CD4-positive, alpha-beta T cell treated with Interleukin-1 beta for 1 hour (primary cell): ENCODE measurements at places on chromosomes 5 and 9.

GRCh38 chr9:76247426-76247825 is 146.8 kb downstream of the RFK start:
- no peak for DNase-seq

- no peak for DNase-seq
Observed at GRCh38 chr5:17400724-17401469, 97.1 kb upstream of the TAF11L2 start.

DNA sequence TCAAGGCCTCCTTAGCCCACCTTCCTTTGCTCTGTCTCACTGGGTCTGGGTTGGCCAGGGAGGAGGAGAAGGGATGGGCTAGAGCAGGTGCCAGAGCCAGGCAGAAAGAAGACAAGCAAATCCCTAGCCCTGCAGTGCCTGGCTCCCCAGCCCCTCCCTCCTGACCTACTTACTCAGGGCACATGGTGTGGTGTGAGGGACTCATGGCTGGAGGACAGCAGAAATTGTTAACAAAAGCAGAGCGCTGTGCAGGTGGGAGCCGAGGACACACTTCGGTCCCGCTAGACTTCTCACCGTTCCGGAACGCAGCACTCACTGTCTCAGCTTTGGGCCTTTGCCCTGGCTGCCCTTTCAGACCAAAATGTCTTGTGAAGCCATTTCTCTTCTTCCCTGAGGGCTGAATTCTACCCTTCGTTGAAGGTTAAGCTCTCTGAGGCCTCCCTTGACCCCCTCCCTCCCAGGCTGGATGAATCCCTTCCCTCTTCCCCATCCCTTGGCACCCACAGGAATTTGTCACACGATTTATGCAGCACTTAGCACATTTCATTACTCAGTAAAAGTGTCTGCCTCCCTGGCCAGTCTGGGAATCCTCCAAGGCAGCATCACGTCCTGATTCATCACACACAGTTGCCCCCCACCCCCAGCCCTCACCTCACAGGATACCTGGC is 263.9 kb upstream of the TRPC7 start:
- DNase-seq, result no peak

GRCh38 chr5:132461569-132462070 is 29.0 kb downstream of the IRF1 start:
- DNase-seq, result no peak

DNA sequence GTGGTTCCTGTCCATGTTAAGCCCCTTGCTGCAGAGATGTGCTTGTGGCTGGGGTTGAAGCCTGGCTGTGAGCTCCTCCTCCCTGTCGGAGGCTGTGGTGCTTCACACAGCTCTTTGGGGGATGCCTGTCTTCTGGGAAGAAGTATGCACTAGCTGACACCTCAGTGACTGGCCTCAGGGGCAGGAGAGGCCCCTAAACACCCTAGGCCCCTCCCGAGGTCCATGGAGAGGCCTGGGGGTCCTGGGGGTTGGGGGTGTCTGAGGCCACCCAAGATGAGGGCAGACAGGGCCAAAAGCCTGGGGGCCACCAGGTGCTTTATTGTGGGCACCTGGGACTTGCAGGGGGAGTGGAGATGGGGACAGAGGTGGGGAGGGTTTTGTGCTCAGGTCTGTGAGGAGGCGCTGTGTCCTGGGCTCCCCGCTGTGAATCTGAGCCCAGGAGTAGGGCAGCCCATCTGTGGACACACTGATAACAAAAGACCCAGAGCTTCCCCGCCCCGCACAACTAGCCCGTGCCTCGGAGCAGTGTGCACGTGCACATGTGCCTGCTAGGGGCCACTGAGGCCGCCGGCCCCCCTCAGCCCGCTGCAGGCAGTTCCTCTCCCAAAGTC is 92.0 kb downstream of the PHF2 start:
- DNase-seq, result no peak

DNA sequence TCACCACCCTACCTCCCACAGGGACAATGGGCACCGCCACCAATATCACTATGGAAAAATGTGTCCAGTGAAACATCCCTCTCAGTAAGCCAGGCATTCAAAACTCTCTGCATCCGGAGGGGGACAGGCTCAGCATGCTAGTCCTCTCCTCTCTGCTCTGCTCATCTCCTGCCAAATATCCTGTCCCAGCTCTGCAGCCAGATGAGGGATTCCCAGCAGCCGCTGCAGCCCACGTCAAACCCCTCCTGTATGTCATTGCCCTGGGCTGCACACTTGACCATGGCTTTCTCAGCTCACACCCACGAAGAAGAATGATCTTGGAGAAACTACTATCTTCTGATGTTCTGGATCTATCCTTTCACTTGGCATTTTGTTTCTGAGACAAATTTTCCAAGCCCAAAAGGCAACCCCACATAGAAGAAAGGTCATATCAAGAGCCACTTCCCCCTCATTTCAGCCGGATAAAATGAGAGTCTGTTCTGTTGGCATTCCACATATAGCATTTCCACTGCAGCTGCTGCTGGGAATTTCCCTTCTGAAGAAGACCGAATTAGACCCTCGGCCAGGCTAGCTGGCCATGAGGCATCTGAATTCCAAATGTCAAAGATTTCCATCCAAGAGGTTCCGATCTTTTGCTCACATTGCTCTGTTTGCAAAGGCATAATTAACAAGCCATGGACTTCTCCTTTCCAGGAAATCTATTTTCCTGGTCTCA is 338.0 kb downstream of the ACTL7B start:
- no peak for DNase-seq

- no peak for DNase-seq
Observed at GRCh38 chr5:149578896-149579295, 2.4 kb upstream of the ARHGEF37 start.

GRCh38 chr5:69010476-69010875 is 83.3 kb upstream of the SLC30A5 start:
- no peak for DNase-seq

DNA sequence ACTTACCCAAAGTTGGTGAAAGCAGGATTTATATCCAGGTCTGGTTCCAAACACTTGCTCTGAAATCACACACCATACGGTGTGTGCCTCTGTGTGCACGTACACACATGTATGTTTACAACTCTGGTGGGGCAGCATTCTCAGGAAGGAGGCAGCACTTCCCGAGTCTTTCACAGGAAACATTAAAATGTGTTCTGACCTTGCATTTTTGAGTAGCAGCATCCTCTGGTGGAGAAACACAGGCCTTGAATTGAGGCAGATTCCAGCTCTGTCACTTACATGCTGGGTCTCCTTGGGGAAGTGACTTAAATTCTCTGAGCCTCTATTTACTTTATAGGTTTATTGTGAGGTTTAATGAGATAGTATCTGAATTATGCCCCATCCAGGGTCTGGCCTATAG is 126.4 kb downstream of the RGS3 start:
- DNase-seq, result peak; percentile 54

DNA sequence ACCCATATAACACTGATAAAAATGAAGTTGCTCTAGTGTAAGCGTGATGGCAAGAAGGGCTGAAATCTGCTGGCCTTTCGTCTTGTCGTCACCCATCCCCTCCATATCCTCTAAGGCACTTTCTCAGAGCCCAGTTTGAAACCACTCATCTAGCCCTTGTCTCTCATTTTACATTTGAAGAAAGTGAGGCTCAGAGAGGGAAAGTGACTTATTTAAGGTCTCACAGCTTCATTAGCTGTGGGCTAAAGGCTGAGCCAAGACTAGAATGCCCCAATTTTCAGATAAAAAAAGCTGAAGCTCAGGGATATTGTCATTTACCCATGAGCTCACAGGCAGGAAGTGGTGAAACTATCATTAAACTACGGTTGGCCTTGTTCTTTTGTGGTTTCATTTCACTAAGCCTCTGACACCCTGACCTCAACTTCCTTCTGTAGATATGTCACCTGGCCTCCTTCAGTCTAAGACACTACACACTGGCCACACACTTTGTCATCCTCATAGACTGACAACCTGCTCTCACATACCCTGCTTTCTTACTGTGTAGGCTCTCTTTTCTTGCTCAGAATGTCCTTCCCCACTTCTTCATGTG is 176.7 kb upstream of the DMAC1 start:
- peak; percentile 84 for DNase-seq

DNA sequence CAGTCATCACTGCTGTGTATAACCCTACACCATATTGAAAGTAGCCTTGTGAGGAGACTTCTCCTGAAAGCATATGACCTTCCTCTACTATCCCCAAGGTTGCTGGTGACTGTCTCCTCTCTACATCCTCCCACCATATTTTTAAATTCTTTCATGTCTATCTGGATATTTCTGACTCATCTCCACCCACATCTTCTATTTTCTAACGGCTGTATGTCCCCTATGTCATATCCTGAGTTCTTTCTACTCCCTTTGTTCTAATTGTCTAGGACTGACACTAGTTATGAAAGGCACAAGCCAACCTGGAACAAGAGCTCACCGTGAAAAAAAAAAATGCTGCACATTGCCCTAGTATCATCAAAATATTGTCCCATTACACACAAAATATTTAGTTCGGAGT is 218.3 kb upstream of the ZNF462 start:
- no peak for DNase-seq

DNA sequence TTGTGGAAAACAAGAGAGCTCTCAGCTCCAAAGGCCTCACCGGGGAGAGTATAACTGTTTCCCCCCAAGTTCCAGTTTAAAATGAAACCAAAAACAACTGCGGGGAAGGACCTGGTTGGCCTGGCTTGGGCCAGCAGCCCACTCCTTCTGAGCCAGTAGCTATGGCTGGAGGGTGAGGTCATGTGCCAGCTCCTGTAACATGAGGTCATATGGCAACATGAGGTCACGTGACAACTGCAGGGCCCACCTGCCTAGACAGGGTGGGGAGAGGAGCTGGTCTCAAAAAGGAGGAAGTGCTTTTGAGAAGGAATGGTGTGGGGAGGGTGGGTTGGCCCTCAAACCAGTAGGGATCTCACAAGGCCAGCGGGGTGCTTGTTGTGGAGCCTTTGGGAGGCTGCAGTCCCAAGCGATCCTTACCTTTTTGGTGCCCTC is 29.3 kb upstream of the CRB2 start:
- DNase-seq, result peak; percentile 79

DNA sequence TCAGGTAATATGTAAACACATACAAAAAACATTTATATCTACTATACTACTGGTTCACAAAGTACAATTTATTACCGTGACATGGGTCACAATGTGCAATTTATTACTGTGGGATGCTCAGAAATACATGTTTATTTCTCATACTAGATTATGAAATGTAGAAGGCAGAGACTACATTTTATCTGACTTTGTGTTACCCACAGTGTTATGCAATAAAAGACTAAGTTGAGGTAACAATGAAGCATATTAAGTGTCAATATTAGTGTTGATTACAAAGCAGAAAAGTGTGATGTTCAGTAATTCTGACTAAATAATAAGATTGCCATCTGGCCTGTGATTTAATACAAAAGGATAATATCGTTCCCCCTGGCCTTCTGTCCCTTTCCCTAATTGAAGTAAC is 42.4 kb downstream of the CPLANE1 start:
- no peak for DNase-seq

- DNase-seq, result no peak
Observed at GRCh38 chr5:50691399-50692016, 25.1 kb downstream of the PARP8 start.

GRCh38 chr9:121545875-121546423 is 46.3 kb upstream of the GGTA1 start:
- DNase-seq, result peak; percentile 47

DNA sequence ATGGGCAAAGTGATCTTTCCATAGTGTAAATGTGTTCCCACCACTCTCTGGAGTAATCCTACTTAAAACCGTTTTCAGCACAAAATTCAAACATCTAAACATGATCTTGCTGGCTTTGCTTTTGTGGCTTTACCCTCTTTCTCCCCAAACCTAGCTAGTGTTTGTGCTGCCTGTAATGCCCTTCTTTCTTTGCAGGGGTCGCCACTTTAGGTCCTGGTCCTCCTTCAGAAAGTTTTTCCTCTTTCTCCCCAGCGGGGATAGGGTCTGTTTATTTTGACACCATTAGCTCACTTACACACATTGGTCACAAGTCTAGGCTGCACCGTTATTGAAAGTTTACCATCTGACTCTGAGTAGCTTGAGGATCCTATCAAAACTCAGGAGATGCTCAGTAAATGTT is 736 bp upstream of the HSD17B4 start:
- DNase-seq, result no peak

DNA sequence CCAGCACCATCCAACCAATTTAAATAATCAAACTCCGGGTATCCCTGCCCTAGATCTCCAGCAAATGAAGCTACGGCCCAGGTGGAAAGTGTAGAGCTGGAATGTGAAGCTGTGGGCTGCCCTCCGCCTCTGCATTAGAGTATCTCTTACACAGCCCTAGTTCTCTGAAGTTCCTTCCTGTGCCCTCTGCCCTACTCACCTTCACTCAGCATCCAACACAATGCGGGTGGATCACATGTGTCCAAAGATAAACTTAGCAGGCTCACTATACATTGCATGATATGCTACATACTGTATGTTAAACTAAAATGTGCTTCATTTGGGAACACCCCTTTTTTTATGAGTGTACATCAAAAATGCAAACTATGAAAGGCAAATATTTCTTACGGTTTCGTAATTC is 70.0 kb upstream of the RAD23B start:
- DNase-seq, result no peak

- DNase-seq, result no peak
Observed at GRCh38 chr9:72474676-72475075, 46.7 kb upstream of the TMC1 start.

GRCh38 chr5:107612541-107612940 is 58.2 kb downstream of the EFNA5 start:
- DNase-seq, result no peak

- DNase-seq, result no peak
Observed at GRCh38 chr5:122371511-122372151, 59.6 kb downstream of the SNCAIP start.
